ENCODE measurements at places on chromosomes 2 and 18.

DNA sequence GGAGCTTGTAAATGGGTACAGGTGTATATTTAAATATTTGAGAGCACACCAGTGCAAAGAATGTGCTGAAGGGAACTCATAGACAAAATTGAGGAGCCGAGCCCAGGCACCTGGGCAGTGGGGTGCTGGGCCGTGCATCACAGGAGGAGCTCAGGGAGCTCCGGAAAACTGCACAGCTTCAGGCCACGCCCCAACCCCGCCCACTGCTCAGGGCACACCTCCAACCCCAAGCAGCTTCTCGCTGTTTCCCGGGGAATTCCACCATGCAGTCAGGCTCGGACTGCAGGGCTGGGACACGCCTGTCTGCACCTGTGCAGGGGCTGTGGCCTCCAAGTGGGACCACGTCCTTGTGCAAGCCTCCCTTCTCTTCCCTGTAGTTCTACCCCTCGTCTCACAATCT is 243.0 kb downstream of the HDAC4 start:
- DNase-seq: no peak

DNA sequence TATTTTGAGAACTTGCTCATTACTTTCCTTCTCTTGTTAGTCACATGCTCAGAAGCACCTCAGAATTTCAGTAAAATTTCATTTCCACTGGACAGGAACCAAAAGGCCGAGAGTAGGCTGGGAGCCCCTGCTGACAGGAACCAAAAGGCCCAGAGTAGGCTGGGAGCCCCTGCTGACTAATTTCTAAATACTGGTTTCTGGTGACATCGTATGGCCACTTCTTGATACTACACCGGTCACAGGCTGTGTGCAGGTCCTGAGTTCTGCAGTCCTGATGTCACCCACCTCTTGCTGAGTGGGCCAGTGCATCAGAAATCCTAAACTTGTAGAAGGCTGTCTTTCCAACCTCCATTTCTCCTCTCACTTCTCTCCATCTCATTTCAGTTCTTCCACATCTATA is 17.7 kb upstream of the EN1 start:
- no peak for DNase-seq

GRCh38 chr2:134668821-134669220 is 50.0 kb downstream of the TMEM163 start:
- peak; percentile 56 for DNase-seq

DNA sequence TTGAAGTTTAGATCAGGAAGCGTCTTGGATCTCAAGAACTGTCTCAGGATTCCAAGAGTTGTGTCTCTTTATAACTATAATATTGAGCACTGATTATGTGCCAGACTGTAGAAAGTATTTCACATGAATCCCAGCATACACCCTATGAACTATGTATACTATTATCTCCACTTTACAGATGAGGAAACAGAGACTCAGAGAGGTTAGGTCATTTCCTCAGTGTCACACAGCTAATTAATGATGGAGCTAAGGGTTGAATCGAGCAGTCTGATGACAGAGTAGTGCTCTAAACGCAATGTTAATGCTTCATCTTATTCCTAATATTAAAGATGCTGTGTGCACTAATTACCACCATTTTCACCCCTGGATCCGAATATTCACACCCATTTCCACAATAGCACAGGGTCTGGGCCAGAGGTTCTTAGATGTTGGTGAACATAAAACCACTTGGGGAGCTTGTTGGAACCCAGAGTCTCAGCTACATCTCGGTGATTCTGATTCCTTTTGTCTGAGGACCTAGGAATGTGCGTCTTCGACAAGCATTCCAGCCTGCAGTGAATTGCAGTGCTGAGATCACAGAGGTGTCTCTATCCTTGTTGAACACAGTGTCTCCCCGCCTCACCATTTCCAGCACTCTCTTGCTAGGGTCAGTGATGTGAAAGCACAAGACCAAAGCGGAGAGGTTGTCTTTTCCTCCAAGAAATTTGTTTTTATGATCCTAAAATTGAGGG is 213.8 kb downstream of the SP3 start:
- DNase-seq: no peak

GRCh38 chr18:51442012-51442411 is 244.5 kb upstream of the MEX3C start:
- no peak for DNase-seq

DNA sequence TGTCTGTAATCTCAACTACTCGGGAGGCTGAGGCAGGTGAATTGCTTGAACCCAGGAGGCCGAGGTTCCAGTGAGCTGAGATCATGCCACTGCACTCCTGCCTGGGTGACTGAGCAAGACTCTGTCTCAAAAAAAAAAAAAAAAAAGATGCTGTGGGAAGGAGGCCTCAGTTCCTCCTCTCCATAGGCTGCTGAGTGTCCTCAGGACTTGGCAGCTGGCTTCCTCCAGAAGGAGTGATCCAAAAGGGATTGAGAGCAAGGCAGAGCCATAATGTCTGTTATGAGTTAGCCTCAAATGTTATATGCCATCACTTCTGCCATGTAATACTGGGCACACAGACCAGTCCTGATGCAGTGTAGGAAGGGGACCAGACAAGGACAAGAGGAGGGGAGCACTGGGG is 6.6 kb upstream of the NPC1 start:
- DNase-seq: no peak

DNA sequence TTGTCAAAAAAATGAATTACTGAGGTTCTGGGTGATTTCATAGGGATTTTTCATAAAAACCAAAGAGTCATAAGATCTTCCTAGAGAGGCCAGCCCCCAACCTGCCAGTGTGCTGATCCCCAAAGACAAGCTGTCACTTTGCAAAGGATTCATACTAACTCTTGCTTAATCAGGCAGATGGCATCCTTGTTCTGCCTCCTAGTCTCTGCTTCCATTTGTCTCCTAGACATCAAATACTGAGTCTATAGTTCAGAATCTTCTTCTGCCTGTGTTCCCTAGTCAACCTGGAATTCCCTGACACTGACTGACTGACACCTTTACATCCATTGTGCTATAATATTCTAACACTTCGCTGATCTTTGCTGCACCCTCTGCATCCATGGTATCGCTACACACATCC is 84.9 kb downstream of the SLC8A1 start:
- no peak for DNase-seq

DNA sequence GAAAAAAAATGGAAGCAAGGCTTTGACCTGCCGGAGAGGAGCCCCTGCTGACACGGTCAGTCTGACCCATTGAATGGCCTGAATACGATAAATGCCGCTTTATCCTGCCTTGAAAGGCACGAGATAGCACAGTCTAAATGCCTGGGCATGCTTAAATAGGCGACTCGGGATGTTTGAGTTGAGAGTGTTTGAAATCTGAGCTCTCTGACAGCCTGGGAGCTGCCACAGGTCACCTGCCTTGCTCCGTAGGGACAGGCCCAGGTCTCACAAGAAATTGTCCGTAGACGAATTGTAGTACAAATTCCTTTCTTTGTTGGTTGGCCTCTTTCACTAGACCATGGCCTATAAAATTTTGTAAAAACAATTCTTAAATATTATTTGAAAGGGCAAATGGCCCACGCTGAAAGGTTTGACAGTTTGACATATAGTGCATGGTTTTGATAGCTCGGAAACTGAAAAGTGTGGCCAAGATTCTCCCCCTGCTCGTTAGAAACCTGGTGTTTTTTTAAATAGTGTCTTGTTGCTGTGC is 72.8 kb downstream of the MEIS1 start:
- no peak for DNase-seq

DNA sequence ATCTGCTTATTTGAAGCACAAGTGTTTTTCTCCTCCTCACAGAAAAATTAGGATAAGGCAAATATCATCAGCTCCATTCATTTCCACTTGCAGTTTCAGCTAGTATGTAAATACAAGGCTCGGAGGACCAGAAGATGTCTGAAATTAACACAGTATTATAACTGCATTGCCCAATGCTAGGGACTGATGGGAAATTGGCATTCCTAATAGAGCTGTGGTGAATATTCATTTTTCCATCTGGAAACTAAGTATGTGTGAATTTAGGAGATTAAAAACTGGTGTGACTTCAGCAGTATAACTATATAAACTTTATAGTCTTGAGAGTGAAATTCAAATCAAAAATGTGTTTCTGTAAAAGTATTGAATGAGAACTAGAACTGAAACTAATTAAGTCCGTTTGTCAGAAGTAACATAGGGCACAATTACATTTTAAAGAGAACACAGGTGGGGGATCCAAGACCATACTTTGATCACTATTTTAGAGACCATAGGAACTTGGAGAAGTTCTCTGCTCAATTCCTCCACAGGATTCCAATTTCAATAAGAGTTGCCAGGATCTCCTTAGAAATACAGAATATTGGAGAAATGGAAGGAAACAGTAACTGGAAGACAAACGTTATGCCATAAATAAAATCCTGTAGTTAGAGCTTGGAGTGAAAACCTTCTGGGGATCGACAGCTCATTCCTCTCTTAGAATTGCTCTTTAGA is 12.1 kb upstream of the ITGA6 start:
- DNase-seq: no peak

GRCh38 chr2:73284296-73285158 is at the start of gene FBXO41:
TSS of gene FBXO41 (minus strand) at chr2:73284478. CDS start at chr2:73269630, 14,848 bp downstream.
- peak; percentile 79 for DNase-seq

DNA sequence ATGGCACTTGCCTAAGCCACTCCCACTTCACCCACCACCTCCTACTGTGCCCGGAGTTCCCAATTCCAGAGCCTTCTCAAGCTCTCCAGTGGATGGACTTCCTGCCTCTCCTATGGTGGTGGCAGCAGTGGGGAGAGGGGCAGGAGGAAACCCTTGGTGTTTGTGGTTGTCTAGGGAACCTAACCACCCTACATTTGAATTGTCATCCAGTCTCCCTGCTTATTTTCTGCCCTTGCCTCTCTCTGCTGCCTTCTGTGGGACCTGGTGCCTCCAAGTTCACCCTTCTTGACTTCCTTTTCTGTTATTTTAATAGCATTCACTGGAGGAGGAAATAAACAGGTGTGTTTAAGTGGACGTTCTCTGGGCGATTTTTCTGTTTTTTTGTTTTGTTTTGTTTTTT is 50.0 kb upstream of the HPCAL1 start:
- no peak for DNase-seq

DNA sequence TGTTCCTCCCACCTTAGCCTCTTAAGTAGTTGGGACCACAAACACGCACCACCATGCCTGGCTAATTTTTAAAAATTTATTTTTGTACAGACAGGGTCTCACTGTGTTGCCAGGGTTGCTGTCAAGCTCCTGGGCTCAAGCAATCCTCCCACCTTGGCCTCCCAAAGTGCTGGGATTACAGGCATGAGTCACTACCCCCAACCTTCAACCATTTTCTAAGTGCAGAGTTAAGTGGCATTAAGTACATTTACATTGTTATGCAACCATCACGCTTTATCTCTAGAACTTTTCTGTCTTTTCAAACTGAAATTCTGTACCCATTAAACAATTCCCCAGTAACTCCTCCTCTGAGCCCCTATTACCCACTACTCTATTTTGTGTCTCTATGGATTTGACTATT is 45.9 kb upstream of the AFF3 start:
- DNase-seq: no peak
